ENCODE measurements at places on chromosomes 2 and 18.

DNA sequence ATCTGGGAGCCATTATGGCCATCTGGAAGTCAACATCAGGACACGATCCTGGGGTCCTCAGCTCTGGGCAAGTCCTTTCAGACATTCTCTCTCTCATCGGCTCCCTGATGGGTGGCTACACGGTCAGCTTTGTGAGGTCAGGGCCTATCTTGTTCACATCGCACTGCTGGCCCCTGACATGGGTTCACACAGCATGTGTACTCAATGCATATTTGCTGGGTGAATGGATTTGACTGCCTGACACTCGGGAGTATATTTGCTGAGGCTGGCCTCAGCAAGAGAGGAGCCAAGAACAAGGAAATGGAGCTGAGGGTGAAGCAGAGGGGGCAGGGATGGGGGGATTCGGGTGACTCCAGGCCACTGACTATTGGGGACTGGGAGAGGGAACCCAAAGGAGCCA lies 50.5 kb downstream of the SLC4A5 start:
- no peak for DNase-seq

DNA sequence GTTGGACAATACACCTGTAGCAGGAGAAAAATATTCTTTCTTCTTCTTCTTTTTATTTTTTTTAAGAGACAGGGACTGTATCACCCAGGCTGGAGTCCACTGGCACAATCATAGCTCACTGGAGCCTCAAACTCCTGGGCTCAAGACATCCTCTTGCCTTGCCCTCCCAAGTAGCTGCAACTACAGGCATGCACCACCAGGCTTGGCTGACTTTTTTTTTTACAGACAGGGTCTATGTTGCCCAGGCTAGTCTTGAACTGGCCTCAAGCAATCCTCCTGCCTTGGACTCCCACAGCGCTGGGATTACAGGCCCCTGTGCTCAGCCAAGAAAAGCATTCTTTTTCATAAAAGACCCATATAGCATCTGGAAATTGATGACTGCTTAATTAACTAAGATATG lies 17.1 kb upstream of the ARHGAP28 start:
- DNase-seq, result no peak

GRCh38 chr2:204650611-204651010 lies 105.3 kb downstream of the PARD3B start:
- no peak for DNase-seq

DNA sequence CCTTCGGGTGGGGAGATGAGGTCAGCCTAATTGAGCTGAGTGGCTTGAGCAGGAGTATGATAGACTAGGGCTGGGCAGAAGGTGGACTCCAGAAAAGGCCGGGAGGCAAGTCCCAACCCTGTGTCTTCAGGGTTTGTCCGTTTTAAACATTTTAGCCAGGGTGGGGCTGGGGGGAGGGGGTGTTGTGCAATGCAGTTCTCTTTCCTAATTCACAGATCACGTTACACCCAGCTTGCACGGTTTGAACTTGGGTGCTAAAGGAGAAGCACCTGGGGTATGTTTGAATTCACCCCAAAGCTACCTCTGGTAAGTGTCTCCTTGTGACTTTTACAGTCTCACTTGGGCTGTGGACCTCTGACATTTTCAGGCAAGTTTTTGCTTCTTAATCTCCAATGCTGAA lies 233.3 kb downstream of the AGAP1 start:
- no peak for DNase-seq

- no peak for DNase-seq
Measured at GRCh38 chr2:43363120-43363519, 136.7 kb upstream of the ZFP36L2 start.

DNA sequence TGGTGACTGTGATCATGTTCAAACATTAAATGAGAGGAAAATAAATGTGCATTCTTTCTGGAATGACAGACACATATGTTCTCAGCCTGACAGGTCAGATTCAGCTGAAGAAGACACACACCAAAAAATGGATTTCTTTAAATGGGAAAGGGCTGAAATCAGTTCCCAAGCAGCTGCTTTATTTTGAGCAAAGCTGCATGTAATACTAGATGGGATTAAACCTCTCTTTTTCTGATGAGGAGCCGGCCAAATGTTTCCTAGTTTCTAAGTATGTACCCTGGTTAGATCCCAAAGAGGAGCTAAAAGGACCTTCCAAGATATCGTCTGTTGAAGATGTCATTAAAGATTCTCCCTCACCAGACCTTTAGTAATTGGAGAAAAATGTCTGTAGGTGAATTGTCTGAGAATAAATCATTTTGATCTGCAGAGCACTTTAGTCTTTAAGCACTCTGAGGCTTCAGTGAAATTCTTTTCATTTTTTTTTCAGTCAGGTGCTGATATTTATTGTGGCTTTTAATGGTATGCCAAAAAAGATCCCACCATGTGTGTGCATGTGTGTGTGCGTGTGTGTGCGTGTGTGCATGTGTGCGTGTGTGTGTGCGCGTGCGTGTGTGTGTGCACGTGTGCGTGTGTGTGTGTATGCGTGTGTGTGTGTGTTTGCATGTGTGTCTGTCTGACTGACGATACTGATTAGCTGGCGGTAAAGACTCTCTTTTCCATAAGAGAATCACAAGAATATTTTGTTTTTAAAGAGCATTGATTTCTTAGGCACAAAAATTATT lies 175.8 kb downstream of the IRS1 start:
- DNase-seq, result no peak

DNA sequence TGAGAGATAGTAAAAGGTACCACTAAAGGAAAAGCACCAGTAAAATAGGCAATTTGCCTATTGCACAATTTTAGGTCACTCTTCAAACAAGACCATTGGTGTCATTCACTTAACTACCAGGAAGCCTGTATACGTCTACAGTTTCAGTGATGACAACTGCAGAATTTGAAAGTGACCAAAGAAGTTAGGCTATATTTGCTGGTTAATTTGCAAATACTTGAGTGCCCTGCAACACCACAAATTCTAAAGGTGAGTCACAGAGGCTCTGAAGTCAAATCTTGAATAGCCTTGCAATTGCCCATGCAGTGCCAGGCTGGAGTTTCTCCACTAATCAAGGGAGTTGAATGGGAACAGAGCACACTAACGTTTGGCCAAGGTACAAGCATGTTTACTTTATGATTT lies 128.7 kb upstream of the CCDC68 start:
- no peak for DNase-seq

DNA sequence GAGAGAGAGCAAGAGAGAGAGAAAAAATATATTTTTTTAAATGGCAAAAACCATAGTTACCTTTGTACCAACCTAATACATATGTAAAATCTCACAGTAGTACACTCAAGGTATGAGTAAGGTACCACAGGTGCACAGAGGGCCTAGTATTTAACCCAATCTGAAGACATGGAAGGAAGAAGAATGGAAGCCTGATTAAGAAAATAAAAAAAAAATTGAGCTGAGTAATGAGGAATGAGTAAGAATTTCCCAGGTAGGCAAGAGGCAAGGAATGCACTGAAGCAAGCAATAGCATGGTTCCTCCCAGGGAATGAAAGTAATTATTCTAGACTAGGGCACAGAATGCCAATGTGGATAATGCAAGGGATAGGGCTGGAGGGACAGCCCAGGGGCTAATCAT lies 294.2 kb downstream of the FIGN start:
- no peak for DNase-seq

GRCh38 chr18:46939998-46940571 lies 22.7 kb downstream of the KATNAL2 start:
- no peak for DNase-seq

DNA sequence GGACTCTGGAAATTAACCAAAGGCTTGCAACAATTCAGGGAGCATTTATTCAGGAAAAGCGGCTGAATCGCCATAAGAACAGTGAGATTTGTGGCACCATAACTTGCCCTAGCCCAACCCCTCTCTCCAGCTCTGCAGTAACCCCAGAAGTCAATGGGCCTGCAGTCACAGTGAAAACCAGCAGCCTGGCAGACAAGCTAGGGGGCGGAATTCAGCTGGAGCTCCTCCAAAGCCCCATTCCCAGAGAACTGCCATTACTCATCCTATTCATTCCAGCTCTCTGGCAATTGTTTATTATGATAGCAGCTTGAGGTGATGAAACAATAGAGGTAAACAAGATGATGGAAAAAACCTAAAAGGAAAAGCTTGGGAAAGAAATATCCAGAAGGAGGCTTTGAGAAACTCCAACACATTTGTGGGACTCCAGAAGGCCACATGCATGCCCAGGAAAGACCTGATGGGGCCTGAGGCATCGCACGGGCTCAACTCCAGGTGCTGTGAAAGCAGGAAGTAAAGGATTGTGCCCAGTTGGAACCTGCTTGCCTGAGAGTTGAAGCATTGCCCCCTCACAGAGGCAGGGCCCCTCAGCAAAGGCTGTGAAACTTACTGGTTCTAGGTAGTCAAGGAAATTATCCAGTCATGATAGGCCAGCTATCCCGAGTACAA lies 126.7 kb downstream of the TWIST2 start:
- no peak for DNase-seq

DNA sequence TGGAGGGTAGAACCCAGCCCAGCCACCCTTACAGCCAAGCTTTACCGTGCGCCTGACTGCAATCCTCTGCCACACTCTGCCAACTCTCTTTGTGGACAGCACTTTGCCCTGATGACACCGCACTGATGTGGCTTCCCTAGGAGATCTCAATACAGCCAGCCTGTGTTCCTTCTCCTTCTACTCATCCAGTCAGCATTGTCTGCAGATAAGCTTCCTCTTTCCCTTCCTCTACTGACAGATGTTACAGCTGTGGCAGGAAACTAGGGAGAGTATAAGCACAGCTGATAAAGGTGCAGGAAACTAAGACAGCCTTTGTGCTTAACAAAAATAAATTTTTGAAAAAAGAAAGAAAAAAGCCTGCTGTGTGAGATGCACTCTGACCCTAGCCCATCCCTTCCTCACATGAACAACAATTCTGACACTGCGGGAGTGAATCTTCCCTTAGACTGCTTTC lies 25.0 kb downstream of the CEP68 start:
- DNase-seq, result no peak

DNA sequence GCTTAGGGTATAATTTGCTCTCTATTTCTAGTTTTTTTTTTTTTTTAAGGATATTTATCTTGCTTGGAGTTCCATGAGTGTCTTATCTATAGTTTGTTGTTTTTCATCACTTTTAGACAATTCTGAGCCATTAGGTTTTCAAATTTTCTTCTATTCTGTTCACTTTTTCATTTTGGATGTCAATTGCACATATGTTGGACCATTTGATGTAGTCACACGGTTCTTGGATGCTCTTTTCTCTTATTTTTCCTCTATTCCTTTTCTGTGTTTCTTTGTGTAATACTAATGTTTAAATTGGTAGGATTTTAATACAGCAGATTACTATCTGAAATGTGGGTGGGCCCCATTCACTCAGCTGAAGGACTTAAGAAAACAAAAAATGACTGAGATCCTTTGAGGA lies 292.6 kb downstream of the CALCRL start:
- no peak for DNase-seq

DNA sequence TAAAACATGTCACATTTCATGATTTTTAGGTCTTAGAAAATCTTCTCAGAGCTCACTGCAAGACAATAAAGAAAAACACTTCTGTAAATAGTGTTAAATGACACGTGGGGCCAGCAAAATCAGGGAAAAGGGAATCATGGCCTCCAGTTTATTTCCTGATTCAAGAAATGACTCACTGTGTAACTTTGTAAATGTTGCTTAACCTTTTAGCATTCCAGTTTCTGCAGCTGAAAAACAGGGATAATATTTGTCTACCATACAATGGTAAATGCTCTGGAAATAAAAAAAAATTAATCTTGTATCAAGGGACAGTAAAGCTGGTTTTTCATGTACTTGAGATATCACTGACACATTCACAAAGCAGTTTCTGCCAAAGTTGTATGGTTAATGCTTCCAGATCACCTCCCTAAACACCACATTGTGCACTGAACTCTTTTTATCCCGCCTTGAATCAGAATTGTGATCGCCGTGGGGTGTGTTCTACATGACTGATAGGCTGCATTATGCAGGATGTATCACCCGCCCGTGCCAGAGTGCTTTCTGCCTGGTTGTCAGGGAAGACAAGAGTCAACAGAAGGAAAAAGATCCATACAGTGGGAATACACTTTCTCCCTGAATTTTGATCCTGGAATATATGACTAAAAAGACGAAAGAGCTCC lies 238.8 kb downstream of the IKZF2 start:
- DNase-seq, result no peak

DNA sequence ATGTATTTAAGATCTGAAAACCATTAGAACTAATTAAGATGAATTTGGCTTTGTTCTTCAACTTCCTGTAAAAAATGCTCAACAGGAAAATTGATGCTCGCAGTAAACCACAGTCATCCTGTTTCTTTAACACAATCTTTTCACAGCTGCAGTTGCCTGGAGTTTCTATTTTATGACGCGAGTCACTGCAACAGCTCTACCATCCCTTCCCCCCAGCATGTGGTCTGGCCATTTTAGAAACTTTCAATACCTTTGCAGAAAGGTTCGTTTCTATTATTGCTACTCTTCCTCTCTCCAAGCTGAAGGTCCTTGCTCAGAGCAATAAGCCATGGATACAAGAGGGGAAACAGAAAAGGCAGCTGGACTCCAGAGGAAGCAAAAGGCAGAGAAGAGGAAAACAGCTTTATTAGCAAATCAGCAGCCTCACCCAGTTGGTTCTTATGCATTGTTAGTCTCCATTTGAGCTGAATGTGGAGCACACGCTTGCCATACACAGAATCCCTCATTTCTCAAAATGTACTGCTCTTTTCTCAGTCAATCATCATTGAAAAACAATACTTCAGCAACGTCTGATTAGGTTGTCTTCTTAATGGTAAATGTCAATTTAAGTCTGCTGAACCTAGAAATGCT lies 3.9 kb downstream of the WIPF1 start:
- DNase-seq, result peak; percentile 40

DNA sequence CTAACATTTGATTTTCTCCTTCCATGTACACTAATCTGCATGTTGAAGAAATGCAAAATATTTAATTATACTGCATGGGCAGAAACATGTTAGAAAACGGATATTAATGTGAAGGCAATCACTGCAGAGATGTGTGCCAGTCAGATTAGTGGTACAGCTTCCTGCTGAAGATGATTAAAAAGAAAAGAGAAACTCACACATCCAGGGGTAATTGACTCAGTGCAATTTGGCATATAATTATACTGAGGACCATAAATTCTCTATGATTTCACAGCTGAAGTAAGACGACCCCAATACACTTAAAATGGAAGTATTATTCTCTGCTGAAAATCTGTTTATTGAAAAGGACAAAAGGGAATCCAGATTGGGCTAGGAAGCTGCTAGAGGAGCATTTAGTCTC lies 243.4 kb downstream of the TGIF1 start:
- DNase-seq, result no peak

Measured in stimulated activated CD4-positive, alpha-beta T cell treated with anti-CD3 and anti-CD28 coated beads, Interleukin-4, amount 100 ng/mL, for 1 hour (primary cell).